ENCODE measurements at places on chromosomes 13 and 19.

DNA sequence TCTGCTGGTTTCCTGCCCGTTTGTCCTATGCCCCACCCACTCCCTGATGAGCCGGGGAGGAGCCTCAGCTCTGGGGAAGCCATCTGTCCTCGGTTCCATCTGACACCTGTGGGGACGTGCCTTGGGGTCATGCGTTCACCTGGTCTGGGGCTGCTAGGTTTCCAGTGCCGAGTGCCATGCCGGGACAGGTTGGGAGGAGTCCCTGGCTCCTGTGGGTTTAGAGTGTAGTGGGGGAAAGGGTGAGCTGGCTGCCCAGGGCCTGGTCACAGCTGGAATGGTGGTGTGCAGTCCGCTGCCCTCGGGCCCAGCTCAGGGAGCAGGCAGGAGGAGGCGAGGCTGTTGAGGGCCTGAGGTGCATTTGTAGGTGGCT is 2.5 kb downstream of the KDM4B start:
- DNase-seq: no peak

DNA sequence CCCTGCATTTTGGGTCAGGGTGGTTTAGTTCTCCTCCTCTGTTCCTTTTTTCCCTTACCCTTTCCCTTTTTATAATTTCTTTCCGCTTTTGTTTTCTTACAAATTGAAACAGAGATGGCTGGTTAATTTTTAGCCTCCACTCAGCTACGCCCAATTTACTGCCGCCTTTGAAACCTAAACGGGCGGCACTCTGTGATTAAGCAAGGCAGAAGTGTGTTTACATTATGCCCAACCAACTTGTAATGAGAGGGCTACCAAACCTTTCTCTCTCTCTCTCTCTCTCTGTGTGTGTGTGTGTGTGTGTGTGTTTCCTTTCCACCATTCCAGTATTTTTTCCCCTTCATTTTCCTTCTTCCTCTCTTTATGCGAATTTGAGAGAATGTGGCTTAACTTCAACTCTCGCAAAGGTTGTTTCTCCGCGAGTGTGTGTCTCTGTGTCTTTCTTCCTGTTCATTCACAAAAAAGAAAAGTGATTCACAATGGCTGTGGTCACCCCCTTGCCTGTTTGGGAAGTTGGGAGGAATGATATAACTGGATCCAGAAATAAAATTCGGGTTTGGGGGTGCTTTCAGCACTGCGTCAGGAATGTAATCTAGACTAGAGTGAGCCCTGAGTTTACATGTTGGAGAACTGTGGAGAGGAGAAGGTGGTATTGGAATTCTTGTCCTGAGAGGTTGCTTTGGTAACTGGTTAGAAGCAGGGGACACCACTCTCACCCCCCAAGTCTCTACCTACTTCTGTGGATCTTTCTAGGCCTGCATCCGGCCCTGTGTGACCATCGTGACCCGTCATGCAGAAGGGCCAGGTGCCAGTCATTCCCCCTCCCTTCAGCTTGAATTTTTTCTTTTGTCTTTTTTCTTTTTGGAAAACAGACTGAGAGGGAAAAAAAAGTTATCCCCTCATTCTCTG is 31.4 kb downstream of the NFIX start:
- DNase-seq: no peak

DNA sequence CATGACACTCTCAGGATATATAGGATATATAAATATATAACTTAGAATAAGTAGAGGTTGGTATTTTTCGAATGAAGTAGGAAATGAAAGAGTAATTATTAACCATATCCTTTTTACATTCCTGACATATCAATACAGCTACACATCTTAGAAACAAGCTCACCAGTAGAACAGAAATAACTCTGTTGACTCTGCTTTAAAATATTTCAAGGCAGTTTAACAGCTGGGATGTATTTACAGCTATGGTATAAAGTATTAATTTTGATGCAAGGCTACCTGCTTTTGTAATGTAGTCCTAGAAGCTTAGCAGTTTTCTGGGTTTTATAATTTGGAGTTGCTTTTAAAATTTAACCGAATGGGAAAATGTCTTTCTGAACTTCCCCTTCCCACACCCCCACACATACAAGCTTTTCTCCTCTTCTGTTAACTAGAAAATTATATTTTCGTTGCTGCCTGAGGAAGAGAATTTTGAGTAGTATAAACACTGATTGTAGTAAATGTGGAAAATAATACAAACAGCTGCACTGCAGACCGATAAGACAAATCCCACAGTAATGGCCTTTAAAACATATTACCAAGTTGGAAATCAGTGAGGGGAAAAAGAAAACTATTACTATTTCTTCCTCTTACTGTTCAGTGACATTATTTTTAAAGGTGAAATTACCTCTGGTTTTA is 147.7 kb downstream of the GGACT start:
- DNase-seq: no peak

- no peak for DNase-seq
Measured at GRCh38 chr13:26486550-26486949, 70.9 kb upstream of the WASF3 start.

GRCh38 chr13:35179494-35179893 is 237.4 kb downstream of the NBEA start:
- no peak for DNase-seq

DNA sequence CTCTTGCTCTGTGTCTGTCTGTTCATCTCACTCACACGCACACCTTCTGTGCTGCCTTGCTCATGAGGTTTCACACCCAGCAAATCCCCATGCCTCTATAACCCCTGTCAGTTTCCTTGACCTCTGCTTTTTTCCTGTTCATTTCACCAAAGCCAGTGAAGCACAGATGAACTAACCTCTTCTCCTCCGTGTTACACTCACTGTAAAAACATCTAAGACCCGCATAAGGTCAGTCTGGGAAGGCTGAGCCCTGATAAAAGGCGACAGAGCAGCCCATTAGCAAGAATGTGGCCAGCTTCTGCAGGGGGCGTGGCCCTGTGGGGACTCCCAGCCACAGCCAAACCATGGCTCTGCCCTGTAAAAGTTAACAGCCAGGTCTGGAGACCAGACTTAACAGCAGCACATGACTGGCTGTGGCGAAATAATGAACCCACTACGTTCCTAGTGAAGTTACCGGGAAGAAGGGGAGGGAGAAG is 42.8 kb upstream of the NPAS1 start:
- DNase-seq: no peak

DNA sequence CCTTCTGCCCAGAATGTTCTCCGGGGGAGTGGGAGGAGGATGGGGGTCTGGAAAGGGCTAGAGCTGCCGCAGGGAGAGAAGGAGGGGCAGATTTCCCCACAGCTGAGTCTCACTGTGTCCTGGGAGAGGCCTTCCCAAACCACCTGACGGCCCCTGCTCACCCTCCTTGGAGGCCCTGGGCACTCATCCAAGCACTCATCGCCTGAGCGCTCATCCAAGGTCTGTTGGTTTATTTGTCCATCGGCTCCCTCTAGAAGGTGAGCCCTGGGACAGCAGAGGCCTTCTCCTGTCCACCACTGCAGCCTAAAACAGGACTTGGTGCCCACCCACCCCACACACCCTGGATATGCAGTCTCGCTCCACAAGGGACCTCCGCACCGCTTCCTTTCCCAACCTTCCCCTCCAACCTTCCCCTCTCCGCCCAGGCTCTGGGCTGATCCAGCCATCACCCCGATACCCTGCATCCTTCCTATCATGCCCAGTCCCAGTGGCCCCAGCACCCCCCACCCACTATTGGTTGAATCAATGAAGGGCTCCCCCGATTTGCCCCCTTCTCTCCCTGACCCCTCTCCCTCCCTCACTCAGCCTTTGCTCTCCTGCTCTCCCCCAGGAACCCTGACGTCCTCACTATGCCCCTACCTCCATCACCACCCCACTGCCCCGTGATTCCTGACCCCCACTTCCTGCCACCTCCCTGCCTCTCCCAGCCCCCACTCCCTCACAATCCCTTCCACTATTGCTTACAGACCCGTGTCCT is 1.7 kb downstream of the UBXN6 start:
- DNase-seq: no peak

Measured in inflammatory macrophage treated with lipopolysaccharide for 4 hours (primary cell).